ENCODE measurements at places on chromosomes 12 and 14. TPM values are rescaled to one million over a fixed set of nuclear protein-coding genes. Genes with fewer than 3 reads are reported as not detected.

The TMEM233 gene
- not detected for total RNA-seq

The RNASE3 gene
- not detected for total RNA-seq

The APOF gene
- total RNA-seq = not detected

The MFAP5 gene
- not detected for total RNA-seq

The DNM1L gene
- total RNA-seq = 293 TPM

The AQP6 gene
- 0.31 TPM for total RNA-seq

The KRT6A gene
- not detected for total RNA-seq

The ANO4 gene
- total RNA-seq = 77.3 TPM

The COA8 gene
- total RNA-seq = 31.0 TPM

The TAS2R20 gene
- 26.0 TPM for total RNA-seq

The CATSPERB gene
- 0.63 TPM for total RNA-seq

The RAD51AP1 gene
- total RNA-seq = 11.6 TPM

The METTL25 gene
- 24.1 TPM for total RNA-seq

The HOXC12 gene
- total RNA-seq = not detected
